ENCODE measurements at places on chromosomes 11 and 22.

DNA sequence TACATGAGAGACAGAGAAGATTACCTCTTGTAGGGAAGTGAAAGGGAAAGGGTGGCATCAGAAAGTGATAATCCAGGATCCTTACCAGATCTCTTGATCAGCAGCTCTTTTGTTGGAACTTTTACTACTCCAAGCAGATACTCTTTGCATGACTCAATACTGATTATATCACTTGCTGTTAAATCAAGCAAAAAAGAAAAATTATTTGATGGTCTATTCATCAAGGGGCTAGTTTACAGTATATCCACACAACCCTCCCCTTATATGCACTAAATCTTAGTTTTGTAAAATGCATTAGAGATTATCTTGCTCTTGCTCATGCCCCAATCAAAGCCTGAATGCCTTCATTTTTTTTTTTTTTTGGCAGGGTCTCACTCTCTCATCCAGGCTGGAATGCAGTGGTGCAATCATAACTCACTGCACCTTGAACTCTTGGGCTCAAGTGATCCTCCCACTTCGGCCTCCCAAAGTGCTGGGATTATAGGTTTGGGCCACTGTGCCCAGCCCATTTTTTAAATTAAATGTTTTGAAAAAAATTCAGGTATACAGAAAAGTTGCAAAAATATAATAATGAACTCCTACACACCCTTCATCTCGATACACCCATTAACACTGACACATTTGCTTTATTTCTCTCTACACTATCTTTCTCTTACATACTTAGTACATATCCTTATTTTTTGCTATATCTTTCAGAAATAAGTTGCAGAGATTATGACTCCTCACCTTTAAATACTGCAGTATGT is 76.1 kb upstream of the UCP3 start:
- H3K4me1 ChIP-seq, result no peaks in the 10 kb centered on the region
- DNase-seq, result no peak
- H3K36me3 ChIP-seq, result peaks cover 25% of the 10 kb centered on the region
- no peak overlapping the region for H3K4me3 ChIP-seq
- H3K27ac ChIP-seq, result no peak overlapping the region
- H3K27me3 ChIP-seq, result no peaks in the 10 kb centered on the region

DNA sequence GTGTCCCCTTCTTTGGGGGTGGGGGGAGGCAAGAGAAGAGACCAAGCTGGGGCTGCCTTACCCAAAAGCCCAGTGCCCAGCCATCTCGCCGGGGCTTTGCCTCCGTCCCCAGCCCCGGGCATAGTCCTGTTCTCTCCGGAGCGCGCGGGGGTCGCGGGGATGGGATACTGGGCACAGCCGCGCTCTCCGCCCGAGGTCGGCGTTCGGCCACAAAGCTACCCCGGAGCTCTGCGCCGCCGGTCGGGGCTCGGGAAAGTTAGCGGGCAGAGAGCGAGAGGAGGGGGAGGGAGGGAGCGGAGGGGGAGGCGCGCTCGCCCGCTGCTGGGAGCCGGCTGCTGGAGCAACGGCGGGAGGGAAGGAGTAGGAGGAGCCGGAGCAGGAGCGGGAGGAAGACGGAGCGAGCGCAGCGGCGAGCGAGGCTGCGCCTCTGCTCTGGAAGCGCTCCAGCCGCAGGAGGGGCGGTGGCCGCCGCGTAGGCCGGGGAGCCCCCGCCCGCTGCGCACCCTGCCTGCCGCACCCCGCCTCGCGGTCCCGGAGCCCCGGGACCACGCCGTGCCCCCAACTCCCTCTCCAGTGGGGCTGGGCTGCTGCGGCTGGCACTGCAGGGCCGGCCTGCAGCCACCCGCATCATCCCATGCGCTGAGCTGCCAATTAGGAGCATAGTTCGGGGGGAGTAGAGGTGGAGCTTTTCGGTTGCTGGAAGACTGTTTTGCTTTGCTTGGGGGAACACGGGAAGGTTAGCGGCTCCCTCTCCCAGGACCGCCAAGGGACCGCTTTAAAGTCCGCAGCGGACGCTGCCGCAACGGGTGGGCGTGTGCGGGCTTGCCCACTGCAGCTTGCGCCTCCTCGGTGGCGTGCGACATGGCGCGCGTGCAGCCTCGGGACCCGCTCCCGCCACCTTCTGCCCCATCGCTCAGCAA is at the start of gene SCN4B:
Gene SCN4B (minus strand): TSS at position 272 of the 920 bp plus-strand sequence. CDS start 150 bp downstream, at position 122.
- no peak within 1 kb of the TSS for H3K27ac ChIP-seq
- H3K36me3 ChIP-seq, result no peaks in the 10 kb centered on the region
- peaks cover 58% of the 10 kb centered on the region for H3K27me3 ChIP-seq
- H3K4me1 ChIP-seq, result peaks cover 11% of the 10 kb centered on the region
- peak within 1 kb of the TSS; percentile 60 for H3K4me3 ChIP-seq

DNA sequence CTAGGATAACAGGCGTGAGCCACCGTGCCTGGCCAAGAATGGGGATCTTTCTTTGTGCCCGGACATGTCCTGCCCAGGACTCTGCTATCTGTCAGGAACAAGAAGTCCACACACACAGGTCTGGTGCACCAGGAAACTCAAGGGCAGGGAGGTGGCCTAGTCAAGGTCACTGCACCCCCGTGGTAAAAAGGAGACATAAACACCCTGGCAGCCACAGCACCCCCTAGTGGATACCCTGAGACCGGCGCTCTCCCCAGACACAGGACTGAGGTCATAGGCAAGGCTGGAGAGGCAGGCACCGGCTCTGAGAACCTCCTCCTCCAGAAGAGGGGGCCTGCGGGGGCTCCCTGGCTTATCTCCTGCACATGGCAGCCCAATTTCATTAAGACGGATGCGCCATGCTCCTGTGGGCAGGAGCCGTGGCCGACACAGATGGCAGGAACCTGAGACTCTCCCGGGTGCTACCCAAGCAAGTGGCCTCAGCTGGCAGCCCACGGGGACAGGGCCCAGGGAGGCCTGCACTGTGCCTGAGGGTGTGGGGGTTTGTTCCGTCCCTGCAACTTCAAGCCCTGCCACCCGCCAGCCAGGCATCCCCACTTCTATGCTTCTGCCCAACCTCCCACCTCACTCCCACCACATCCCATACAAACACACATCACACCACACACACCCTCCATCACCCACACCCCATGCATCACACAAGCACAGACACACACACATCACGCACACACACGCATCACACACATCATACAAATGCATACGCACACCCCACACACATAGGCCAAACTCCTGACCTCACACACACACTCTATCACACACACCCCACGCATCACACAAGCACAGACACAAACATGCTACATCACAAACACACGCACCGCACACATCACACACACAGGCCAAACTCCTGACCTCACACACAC is 19.6 kb downstream of the MACROD1 start:
- H3K27me3 ChIP-seq, result no peaks in the 10 kb centered on the region
- peak; percentile 75 for DNase-seq
- peaks cover 3% of the 10 kb centered on the region for H3K36me3 ChIP-seq
- no peak overlapping the region for H3K4me3 ChIP-seq
- H3K27ac ChIP-seq, result no peak overlapping the region
- H3K4me1 ChIP-seq, result peaks cover 9% of the 10 kb centered on the region

DNA sequence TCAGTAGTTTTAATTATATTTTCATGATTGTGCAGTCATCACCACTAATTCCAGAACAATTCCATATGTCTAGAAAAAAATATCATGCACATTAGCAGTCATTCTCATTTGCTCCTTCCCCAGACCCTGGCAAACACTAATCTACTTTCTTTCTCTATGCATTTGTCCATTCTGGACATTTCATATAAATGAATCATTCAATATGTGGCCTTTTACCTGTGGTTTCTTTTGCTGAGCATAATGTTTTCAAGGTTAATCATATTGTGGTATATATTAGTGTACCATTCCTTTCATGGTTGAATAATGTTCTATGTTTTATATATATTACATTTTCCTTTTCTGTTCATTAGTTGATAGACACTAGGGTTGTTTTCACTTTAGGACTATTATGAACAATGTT is 811.1 kb upstream of the RAG2 start:
- no peaks in the 10 kb centered on the region for H3K36me3 ChIP-seq
- H3K4me3 ChIP-seq, result no peak overlapping the region
- H3K27me3 ChIP-seq, result no peaks in the 10 kb centered on the region
- no peak for DNase-seq
- H3K27ac ChIP-seq, result no peak overlapping the region
- no peaks in the 10 kb centered on the region for H3K4me1 ChIP-seq

GRCh38 chr11:45523760-45524159 is 141.7 kb downstream of the CHST1 start:
- H3K36me3 ChIP-seq, result no peaks in the 10 kb centered on the region
- peaks cover 10% of the 10 kb centered on the region for H3K4me1 ChIP-seq
- H3K4me3 ChIP-seq, result no peak overlapping the region
- DNase-seq, result no peak

- H3K36me3 ChIP-seq, result no peaks in the 10 kb centered on the region
- H3K27me3 ChIP-seq, result no peaks in the 10 kb centered on the region
- no peaks in the 10 kb centered on the region for H3K4me1 ChIP-seq
- H3K4me3 ChIP-seq, result no peak overlapping the region
Measured at GRCh38 chr11:13775471-13775870, 107.0 kb downstream of the FAR1 start.

DNA sequence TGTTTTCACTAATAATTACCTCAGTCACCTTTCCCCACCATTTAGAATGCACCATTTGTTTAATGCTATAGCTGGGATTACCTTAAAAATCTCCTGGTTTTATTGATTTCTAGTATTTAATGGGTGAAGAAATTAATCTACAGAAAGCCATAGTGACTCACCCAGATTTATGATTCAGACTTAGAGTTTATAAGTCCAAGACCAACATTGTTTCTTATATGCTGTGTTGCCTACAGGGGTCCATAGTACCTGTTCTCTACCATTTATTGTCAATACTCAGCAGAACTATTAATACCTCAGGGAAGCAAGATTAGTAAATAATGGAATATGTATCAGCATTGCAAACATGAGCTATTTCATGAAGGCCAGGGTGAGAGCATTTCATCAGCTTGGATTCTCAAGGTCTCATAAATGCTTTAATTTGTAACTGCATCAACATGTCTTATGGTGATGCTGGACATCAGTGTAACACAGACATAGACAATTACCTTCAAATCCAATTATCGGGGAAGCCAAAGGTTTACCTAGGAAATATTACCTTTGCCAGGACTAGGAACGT is 8.0 kb upstream of the MS4A7 start:
- DNase-seq, result no peak
- H3K36me3 ChIP-seq, result no peaks in the 10 kb centered on the region
- H3K4me3 ChIP-seq, result no peak overlapping the region
- peaks cover 13% of the 10 kb centered on the region for H3K27me3 ChIP-seq
- H3K4me1 ChIP-seq, result peaks cover 4% of the 10 kb centered on the region

GRCh38 chr11:116955949-116956348 is 118.5 kb upstream of the APOA1 start:
- H3K4me3 ChIP-seq, result no peak overlapping the region
- no peak overlapping the region for H3K27ac ChIP-seq
- peaks cover 39% of the 10 kb centered on the region for H3K4me1 ChIP-seq
- peaks cover 4% of the 10 kb centered on the region for H3K36me3 ChIP-seq
- H3K27me3 ChIP-seq, result no peaks in the 10 kb centered on the region

- H3K27ac ChIP-seq, result no peak overlapping the region
- no peaks in the 10 kb centered on the region for H3K27me3 ChIP-seq
- peaks cover 4% of the 10 kb centered on the region for H3K36me3 ChIP-seq
- H3K4me1 ChIP-seq, result peaks cover 22% of the 10 kb centered on the region
Measured at GRCh38 chr11:44752713-44753112, 26.0 kb downstream of the TSPAN18 start.

DNA sequence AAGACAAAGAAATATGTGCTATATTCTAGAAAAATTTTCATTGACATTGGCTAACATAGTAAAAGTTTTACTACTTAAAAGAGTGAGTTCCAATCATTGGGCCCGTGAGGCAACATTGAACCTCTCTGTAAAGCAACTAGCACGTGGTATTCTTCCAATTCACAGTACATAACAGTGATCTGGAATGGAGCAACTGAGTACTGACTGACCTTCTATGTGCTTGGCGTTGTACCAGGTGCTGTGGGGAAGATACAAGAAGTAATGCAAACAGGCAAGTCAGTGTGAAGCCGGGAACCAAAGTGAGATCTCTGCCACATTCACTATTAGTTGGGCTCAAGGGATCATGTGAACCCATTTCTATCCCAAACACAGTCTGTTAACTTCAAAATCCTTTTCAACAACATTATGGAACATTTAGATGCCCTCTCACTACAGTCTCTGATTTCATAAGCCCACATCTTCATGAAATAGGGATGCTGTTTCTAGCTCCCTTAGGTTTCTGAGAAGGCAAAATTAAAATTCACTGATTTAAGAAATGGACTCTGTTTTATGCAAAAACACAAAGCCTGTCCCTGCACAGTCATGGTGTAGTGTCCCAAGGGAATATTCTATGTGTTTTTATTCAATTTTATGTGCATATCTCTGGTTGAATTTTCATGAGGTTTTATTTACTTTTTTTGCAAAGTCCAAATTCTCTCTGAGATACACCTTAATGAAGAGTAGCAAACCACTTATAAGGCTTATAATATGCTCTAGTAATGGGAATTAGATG is 61.8 kb upstream of the NCAM1 start:
- no peak overlapping the region for H3K4me3 ChIP-seq
- DNase-seq, result no peak
- H3K36me3 ChIP-seq, result no peaks in the 10 kb centered on the region
- no peaks in the 10 kb centered on the region for H3K27me3 ChIP-seq
- H3K4me1 ChIP-seq, result no peaks in the 10 kb centered on the region

DNA sequence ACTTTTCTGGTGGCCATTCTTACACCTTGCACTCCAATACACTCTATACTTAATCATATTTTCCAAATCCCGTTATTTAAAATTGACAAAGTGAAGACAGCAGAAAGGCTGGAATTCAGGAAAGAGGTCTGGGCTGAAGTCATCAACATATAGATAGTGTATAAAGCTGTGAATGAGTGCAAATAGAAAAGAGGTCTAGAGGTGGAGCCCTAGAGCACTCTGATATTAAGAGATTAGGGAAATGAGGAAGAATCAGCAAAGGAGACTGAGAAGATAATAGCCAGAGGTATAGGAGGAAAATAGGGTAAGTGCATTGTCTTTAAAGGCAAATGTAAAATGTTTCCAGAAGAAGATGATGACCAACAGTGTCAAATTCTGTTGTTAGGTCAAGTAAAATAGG is 7.9 kb downstream of the CTR9 start:
- peaks cover under 1% of the 10 kb centered on the region for H3K4me1 ChIP-seq
- H3K36me3 ChIP-seq, result peaks cover 19% of the 10 kb centered on the region
- H3K27me3 ChIP-seq, result no peaks in the 10 kb centered on the region
- H3K27ac ChIP-seq, result no peak overlapping the region

- no peaks in the 10 kb centered on the region for H3K4me1 ChIP-seq
- no peak overlapping the region for H3K4me3 ChIP-seq
- H3K27me3 ChIP-seq, result no peaks in the 10 kb centered on the region
Measured at GRCh38 chr22:48651981-48652538, 1175.6 kb downstream of the BRD1 start.

DNA sequence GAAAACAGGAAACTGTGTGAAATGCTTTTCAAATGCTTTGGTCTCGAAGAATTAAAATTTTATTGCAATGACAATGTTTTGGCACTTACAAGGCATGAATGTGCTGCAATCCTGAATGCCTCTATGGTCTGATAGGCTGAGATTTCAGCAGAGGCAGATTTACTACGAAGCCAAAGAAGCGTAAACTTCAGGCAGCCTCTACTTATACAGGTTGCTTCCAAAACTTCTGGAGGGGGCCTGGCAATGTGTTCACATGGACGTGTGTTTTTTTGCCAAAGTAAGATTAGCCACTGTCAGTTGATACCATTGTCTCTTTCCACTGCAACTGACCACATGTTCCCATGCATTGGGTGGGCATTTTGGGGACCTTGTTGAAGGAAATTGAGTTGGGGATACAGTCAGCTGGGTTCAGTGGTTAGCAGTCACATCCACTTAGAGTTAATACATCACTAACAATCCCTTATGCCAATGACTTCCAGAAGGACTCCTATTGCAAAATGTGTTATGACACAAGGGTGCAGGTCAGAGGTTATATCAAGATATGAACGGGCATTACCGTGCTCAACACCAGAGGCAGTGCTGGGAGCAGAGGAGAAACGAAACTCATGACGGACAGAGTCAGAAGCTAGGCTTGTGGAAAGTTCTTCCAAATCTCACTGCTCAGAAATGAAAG is 48.8 kb downstream of the ABTB2 start:
- H3K36me3 ChIP-seq, result no peaks in the 10 kb centered on the region
- H3K4me1 ChIP-seq, result peaks cover 35% of the 10 kb centered on the region
- peak; percentile 10 for DNase-seq
- H3K4me3 ChIP-seq, result no peak overlapping the region
- H3K27ac ChIP-seq, result no peak overlapping the region

Measured in activated naive CD4-positive, alpha-beta T cell treated with anti-CD3 and anti-CD28 coated beads for 36 hours (primary cell).